ENCODE measurements at places on chromosomes 4 and X.

GRCh38 chr4:17723648-17724047, 57.8 kb downstream of the FAM184B start:
- no peak for DNase-seq

DNA sequence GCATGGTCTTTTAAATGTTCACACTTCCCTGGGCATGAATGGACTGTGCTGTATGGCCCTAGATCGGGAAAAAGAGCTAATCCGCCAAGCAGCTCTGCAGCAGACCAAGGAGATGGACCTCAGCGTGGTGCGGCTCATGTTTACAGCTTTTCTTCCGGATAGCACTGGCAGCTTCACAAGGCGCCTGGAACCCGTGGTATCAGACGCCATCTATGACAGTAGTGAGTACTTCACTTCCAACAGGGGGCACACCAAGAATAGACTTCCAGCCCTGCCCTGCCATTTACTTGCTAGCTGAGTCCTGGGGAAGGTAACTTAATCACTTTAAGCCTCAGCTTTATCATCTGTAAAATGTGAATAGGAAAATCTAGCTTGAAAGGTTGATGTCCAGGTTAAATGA, 77.7 kb downstream of the NFKB1 start:
- no peak for DNase-seq

DNA sequence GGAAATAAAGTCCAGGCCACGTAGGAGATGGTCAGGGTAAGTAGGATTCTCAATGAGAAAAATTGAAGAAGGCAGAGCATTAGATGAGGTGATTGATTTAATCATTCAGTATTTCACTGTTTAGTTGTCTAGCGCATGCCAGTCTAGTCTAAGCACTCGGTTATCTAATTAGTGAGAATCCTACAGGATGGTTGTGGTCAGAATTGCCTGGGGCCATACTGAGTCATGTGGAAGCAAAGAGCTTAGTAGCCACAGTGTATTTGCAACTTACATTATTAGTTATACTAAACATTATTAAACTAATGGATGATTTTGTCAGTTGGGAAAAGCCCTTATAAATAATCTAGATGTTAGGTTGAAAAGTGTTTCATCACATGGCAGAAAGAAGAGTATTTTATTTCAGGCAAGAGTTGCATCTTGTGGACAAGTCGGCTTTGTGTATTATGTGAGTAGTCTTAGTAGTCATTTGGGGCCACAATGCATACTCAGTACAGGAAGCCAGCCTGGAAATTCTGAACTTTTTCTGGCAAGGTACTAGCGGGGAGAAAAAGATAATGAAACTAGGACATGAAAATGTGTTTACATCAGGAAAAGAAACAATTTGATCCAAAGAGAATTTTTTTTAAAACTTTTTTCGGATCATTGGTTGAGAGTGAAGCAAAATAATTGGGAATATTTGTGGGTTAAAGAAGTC, 31.9 kb downstream of the CPEB2 start:
- DNase-seq: no peak

- no peak for DNase-seq
Observed at GRCh38 chrX:4936315-4936714, 1222.9 kb upstream of the PRKX start.

DNA sequence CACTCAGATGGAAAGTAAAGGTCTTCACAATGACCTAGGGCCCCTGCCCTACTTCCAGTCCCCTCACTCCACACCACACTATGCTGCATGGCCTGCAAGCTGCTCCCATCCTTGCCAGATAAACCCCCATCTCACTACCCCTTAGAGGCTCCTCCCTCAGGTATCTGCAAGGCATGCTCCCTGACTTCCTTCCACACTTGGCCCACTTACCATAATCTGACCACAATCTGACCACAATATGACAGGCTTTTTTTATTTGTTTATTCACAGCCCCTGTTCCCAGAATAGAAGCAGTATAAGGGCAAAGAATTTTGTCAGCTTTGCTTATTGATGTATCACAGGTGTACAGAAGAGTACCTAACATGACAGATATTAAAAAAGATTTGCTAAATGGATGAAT, 124.7 kb downstream of the CAMK2D start:
- peak; percentile 83 for DNase-seq

- DNase-seq: no peak
Observed at GRCh38 chr4:84498935-84499623, at the start of gene NKX6-1. NKX6-1 (minus strand) TSS chr4:84499292; CDS start chr4:84498228, 1,064 bp downstream.

DNA sequence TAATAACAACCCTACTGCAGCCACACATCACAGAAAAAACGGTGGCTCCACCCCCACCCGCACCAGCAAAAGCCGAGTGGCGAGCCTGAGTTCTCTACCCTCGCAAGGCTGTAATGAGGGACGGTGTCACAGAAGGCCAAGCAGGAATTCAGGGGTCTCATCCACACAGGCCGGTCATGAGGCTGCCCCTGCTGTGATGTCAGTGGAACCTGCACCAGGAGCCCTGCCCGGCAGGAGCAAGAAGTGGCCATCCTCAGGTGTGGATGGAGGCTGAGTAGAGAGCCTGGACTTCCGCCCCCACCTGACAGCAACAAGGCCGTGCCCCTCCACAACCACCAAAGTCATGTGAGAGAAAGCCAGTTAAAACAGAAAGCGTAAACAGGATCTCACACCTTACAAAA, 20.6 kb downstream of the LYAR start:
- no peak for DNase-seq

DNA sequence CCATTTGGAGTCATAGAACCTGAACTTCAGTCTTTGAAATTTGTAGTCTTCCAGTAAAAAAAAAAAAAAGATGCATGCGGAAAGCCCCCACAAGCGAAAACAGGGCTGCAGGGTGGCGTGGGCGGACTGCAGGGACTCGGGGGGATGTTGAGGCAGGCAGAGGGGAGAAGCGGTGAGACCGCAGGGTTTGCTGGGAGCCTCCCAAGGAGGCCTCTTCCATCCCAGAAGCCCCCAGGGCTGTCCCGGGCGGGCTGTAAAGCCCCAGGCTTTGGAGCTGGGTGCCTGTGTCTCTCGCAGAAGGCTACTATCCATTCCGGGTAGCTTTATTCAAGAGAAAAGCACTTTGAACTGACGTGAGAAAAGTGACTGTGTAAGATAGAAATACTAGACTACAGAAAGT, 46.7 kb upstream of the TADA2B start:
- no peak for DNase-seq

DNA sequence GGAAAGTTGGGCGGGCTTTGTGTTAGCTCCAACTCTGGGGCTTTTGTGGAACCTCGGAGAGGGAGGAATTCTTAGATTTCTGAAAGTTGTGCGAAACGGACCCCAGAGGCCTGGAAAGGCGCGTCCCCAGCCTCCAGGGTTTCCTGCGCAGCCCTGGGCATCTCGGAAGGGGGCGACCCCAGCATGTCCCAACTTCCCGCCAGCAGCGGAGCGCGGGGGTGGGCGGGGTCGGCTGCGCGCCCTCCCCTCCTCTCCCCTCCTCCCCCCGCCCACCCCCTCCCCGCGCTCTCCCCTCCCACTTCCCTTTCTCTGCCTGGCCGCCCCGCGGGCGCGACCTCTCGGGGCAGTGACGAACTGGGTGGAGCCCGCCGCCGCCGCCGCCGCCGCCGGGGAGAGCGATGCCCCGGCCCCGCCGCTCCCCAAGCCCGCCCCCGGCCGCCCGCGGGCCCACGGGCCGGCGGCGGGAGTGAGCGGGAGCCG, 16.8 kb downstream of the PTTG2 start:
- DNase-seq: peak; percentile 87

DNA sequence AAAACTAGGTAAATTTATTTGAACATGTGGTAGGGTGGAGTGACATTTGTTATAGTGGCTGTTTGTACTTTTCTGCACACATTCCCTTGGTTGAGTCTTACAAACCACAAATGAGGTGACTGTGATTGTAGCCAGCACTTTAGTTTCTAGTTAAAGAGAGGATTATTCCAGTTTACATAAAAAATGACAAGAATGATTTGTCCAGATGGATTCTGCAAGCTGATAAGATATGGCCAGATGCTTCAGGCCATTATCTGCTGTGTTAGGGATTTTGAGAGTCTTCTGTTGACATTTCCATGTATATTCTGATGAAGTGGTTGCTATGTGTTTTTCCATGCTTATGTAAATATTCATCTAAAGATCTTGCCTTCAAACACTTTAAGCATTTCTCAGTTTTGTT, 31.0 kb upstream of the PDE5A start:
- no peak for DNase-seq

DNA sequence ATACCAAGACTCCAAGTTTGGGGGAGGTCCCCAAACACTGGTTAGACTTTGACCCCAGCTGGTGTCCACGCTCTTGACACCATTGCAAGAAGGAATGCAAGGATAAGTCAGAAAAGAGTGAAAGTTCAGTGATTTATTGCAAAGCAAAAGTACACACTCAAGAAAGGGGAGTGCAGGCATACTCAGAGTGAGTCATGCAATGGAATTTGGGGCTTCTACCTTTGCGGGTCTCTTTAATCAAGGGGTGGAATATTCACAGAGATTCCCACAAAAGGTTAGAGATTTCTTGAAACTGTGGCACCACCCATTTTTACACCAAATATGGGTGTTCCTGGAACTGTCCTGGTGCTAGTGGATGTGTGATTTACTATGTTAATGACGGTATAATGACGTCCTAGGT, 5.2 kb upstream of the SMIM10L2A start:
- no peak for DNase-seq

- DNase-seq: no peak
Observed at GRCh38 chr4:72430988-72431387, 138.0 kb downstream of the ADAMTS3 start.

GRCh38 chrX:39609941-39610340, 487.8 kb downstream of the BCOR start:
- DNase-seq: no peak

GRCh38 chr4:112767386-112767785, 130.4 kb downstream of the LARP7 start:
- no peak for DNase-seq

GRCh38 chr4:140581078-140581477, 12.3 kb upstream of the UCP1 start:
- no peak for DNase-seq
